Osteocyte (in vitro differentiated cells): ENCODE measurements at places on chromosomes 13 and 19. TPM values are rescaled to one million over a fixed set of nuclear protein-coding genes. Genes with fewer than 3 reads are reported as not detected.

ZNF763 gene
- total RNA-seq: 2.1 and 4.3 TPM in 2 replicates

LHB gene
- total RNA-seq: not detected in 2 replicates

ZNF665 gene
- 5.1 TPM in 2 replicates for total RNA-seq

ZNF256 gene
- total RNA-seq: 6.0 and 6.3 TPM in 2 replicates

KCTD12 gene
- total RNA-seq: 32.9 and 36.3 TPM in 2 replicates

MBD3L3 gene
- total RNA-seq: not detected in 2 replicates

DNA sequence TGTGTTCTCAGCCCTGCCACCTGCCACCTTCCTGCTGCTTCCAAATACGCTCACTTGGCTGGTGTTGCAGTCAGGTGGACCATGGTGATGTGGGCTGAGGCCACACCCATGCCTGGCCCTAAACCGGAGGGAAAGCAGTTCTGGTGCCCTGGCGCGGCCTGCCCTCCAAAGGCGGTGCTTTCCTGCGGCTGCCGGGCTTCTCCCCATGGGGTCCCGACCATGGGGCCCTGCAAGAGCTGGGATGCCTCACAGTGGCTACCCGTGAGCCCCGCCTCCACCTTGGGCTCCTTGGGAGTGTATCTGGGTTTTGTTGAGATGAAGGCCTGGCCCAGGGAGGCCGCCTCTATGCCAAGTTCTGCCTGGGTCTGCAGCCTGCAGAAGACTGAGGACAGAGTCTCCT is 73.7 kb downstream of the ERICH6B start:
- DNase-seq: no peak

- DNase-seq: no peak
Measured at GRCh38 chr13:63690672-63691071, 2275.0 kb upstream of the PCDH20 start.

- no peak for DNase-seq
Measured at GRCh38 chr13:112531263-112531794, 56.6 kb downstream of the TUBGCP3 start.

- DNase-seq: no peak
Measured at GRCh38 chr13:35672611-35673010, 196.1 kb upstream of the MAB21L1 start.

DNA sequence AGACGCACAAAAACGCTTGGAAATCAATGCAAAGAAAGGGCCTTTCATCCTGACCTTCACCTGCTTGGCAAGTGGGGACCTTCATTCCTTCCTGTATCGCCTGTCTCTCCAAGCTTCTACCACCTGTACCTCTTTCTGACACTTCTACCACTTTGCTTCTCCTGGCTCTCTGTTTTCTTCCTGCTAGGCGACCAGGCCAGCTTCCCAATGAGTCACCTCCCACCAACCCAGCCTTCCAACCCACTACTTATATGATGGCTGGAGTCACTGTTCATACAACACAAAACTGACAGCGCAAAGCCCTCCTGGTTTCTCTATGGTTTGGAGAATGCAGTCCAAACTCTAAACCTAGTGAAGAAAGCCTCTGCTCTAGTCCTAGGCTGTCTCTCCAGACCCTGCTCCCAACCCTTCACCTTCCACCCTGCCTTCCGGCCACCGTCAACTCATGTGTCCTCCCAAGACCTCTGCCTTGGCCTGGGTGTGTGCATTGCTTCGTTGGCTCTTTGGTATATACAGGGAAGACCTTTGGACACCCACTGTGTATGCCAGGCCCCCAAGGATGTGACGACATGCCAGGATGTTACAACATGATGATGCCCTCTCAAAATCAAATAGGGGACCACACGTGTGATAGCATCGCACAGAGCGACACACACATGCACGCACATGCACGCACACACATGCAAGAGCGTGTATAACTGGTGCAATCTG is 148.5 kb downstream of the STK24 start:
- DNase-seq: no peak

DNA sequence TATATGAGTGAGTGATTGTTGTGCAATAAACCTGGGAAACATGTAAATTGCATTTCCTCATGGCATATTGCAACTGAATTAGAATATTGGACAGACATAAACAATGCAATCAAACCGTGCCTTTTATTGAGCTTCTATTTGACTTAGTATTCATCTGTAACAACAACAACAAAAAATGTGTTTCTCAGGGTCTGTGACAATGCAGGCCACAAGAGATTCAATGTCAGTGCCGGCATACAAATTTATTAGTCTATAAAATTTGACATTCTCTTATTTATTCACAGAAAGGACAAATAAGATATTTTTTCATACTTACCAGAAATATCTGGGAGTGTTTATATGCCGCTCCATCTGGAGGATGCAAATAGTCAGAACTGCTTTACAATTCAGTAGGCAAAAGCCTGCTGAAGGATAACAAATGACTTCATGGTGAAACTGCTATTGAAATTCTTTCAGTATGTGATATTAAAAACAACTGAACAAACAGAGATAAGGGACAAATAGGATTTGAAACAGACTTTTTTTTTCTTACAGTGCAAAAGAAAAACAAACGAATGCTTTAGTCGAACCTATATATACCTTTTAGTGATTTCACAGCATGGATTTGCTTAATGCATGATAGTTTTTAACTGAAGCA is 77.2 kb downstream of the DACH1 start:
- no peak for DNase-seq

- no peak for DNase-seq
Measured at GRCh38 chr19:10694706-10695307, 6.4 kb upstream of the QTRT1 start.

DNA sequence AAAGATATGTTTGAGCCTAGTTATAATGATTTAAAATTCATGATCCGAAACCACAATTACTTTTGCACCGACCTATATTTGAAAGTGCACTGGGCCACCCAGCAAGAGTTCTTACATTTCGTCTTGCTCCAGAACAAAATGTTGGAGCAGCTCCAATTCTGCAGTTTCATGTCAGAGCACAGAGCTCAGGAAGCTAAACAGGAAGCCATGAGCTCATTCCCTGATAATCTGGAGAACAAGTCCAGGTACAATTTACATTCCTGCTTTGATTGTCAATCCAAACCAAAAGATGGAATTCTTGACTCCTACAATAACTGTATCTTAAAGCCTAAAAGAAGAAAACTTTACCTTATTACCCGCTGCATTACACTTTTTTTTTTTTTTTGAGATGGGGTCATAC is 131.8 kb downstream of the KCTD12 start:
- no peak for DNase-seq

- DNase-seq: no peak
Measured at GRCh38 chr19:3775374-3775711, 3.3 kb upstream of the RAX2 start.
